ENCODE measurements at places on chromosomes 12 and 14.

DNA sequence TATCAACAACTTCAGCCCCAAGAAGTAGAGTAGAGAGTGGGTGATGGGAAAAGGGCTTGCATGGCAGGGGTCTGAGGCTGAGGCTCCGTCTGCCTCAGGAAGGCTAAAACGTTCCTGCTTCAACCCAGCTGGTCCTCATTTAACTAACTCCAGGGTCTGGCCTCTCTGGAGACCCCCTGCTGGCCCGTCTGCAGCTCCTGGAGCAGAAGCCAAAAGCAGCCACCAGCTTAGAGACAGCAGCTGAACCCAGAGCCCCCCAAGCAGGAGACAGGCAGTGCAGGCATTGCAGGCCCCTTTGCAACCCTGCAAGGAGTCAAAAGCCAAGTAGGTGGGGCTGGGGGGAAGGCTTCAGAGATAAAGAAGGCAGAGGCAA lies 25.1 kb upstream of the LTBP2 start:
- peak; percentile 22 for DNase-seq

DNA sequence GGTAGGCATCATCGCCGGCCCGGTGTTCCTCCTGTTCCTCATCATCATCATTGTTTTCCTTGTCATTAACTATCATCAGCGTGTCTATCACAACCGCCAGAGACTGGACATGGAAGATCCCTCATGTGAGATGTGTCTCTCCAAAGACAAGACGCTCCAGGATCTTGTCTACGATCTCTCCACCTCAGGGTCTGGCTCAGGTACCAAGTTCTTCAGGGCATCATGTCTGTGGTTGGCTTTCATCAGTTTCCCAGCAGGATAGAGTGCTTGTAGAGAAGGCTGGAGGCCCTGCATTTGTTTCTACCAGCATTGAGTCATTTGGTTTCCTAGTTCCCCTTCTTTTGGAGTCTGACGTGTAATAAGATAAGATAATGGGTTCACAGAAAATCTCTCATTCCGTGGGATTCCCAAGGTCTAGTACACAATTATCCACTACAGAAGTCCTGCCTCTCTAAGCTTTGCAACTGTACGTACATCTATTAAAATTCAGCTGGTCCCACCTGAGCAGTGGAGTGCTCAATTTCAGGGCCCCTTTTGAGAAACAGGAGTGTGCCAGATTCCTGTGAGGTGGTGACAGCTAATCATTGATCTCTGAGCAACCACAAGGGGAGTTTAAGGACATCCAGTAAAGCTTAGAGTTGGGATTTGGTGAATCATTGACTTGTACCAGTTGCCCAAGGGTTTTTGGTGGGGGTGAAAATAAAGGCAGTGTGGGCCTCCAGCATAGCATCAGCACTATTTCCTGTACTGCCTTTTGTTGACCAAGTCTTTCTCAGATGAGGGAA lies 25.1 kb downstream of the ACVR1B start:
- DNase-seq = no peak

GRCh38 chr14:96461950-96462798 lies 40.0 kb upstream of the PAPOLA start:
- no peak for DNase-seq

DNA sequence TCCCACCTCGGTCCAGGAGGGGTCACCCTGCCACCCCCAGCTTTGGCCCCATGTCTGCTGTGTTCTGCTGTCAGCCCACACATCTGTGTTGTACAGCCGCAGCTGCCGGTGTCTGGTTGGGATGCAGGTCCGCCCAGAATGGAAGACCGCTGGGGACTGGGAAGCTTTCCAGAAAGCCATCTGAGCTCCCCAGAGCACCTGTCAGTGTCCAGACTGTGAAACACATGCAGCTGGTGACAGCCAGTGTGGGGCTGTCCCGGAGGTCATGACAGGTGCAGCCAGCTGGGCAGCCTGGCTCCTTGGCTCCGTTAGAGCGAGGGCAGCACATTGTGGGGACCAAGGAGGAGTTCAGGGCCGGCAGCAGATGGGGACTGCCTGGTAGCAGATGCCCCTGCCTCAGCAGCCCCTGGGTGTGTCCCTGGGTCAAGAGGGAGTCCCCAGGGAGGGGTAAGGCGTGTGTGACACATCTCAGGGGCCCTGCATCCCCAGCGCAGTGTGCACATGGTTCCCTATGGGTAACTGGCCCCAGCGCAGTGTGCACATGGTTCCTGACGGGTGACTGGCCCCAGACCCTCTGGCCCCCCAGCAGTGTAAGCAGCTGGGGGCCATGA lies 16.4 kb downstream of the CEP170B start:
- DNase-seq = no peak

- DNase-seq = no peak
Measured at GRCh38 chr12:68614105-68614679, 3.5 kb downstream of the RAP1B start.

- no peak for DNase-seq
Measured at GRCh38 chr12:130754234-130754901, 38.3 kb upstream of the RIMBP2 start.

DNA sequence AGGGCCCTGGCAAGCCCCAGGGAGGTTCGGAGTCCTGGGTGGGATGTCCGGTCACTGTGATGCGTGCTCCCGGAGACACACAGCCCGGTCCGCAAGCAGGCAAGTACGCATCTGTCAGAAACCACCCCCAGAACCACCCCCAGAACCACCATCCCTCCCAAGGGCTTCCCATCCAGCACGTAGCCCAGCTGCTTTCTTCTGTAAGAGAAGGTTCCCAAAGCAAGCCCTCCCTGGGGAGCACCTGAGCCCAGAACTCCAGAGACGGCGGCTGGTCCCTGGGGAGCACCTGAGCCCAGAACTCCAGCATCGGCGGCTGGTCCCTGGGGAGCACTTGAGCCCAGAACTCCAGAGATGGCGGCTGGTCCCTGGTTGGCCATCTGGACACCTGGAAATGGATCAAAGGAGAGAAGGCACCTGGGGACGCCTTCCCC lies 2.6 kb upstream of the FBRSL1 start:
- no peak for DNase-seq

GRCh38 chr12:55705782-55706402 lies 1.8 kb downstream of the ITGA7 start:
- DNase-seq = no peak

- no peak for DNase-seq
Measured at GRCh38 chr14:64195199-64195598, 99.0 kb downstream of the ESR2 start.

GRCh38 chr14:69766984-69767368 lies at the start of gene SRSF5:
TSS of gene SRSF5 (plus strand) at chr14:69767142. CDS start at chr14:69768157, 1,015 bp downstream.
- peak; percentile 95 for DNase-seq

DNA sequence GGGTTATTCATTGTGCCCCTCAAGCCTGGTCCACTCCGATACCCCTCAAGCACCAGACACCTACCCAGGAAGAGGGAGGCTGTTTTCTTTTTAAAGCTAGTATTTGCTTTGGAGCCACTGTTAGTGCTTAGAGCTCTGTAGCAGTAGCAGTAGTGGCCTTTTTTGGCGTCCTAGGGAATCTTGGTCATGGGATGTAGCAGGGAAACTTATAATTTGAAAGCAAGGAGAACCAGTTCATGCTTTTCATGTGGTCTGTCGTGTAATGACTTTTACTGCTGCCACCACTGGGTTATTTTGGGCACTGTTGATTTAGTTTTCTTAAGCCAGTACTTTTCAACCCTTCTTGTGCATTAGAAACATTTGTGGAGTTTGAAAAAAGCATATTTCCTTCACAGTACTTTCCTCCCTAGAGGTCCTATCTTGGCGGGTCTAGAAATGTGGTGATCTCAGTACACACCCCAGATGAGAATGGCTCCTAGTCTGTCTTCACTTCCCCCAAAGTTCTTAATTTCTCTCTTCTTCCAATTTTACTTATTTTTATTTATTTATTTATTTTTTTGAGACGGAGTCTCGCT lies 49.7 kb downstream of the MARK3 start:
- DNase-seq = no peak

- no peak for DNase-seq
Measured at GRCh38 chr12:4996714-4997113, 47.0 kb upstream of the KCNA5 start.

DNA sequence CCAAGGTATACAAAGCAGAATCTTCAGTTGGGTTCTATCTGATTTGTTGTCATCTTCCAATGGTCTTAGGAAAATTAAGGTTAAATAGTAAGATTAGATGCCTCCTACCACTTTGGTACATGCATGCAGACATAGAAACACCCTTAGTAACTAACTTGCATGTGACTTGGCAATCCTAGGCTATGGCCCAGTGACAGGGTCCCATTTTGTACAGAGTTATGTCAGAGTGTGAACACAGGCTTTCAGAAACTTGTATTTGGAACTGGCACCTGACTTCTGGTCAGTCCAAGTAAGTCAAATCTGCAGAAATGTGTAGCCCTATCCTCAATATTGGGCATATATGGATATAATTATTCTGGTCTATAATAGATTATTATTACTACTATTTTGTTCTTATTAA lies 53.1 kb downstream of the DAD1 start:
- DNase-seq = no peak

DNA sequence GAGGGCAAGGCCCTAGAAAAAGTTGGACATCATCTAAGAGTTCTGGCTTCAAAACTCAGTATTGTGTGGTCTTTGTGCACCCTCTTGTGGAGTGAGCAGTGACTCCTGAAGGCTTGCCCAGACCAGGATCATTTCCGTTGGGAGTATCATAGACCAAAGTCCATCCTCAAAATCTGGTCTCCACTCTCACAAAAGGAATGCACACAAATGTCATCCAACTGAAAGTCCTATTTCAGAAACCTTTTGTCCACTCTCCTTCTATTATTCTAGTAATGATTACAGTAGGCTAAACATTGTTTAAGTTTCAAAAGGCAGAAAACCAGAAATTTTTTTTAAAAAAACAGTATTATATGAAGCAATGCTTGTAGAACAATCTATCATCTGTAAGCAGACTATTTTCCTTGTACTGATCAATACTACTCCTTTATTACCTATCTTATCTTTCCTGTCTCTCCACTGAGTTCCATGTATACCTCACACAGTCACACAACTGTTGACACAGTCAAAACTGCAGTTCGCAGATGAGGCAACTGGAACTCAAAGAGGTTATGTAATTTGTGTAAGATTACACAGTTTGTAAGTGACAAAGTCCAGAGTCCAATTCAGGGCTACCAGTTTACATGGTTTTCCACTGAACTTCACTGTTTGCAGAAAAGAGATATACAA lies 41.4 kb downstream of the COX16 start:
- DNase-seq = no peak

- no peak for DNase-seq
Measured at GRCh38 chr14:24662753-24663152, 28.8 kb upstream of the GZMB start.

DNA sequence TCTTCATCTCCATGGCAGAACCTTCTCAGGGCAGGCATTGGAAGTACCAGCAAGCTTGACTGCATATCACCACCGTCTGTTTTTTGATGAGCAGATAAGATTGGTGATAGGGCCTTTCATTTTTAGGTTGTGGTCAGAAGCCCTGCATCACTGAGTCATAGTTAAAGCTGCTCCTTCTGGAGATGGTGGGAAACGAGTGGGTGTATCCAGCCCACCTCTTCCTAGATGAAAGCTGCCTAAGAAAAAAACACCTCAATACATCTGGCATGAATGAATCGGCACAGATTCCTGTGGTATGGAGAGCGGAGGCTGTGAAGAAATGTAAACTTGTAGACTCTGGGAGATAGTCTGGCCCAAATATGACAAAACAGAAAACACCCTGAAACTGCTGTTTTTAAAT lies 248.7 kb upstream of the EGLN3 start:
- no peak for DNase-seq

DNA sequence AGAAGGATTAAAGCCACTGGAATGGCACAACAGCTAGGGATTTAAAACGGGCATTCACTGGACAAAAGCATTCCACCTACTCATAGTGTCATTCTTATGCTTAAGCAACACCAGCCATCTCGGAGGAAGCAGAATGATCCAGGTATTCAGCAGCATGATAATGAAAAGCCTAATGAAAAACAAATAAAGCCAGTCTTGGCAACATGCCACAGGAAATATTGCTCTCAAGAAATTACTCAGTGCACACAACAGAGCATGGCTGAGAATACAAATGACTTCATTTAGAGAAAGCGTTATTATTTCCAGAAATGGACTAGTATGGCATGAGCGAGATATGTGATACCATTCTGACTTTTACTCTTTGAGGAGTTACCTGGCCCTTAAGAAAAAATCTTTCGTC lies 442.2 kb downstream of the APAF1 start:
- no peak for DNase-seq

GRCh38 chr14:74239848-74240793 lies 872 bp downstream of the VSX2 start:
- DNase-seq = no peak

DNA sequence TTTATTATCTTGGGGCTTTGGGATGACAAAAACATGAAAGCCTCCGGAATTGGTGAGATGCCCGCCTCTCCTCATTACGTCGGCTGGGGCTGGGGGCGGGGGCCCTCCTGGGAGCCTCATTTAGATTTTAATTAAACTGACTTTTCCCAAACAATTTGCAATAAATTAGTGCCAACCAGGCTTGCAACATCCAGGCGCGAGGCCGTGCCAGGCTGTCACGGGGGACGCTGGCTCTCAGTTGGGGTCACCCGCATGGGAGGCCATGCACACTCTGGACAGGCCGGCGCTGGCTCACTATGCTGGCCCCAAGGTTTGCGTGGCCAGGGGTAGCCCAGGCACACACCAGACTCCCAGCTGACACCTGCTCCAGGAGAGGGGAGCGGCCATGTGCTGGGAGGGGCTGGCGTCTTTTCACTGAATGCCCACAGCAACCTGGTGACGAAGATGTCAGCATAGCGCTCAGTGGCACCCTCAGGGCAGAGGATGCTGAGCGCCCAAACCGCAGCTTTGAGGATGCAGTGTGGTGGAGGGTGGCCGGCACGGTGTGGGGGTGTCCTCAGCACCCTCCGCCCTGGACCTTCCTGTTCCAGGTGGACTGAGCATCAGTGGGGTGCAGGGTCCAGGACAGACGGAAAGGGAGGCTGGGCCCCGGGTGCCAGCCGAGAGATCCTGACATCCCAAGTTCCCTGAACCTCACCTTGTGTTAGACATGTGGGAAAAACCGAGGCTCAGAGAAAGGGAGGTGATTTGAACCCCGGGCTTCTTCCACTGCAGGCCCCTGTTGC lies 190.8 kb upstream of the C14orf180 start:
- peak; percentile 15 for DNase-seq

GRCh38 chr14:95496111-95496681 lies 20.3 kb downstream of the SYNE3 start:
- no peak for DNase-seq

GRCh38 chr12:23659131-23659530 lies 290.3 kb downstream of the SOX5 start:
- no peak for DNase-seq

DNA sequence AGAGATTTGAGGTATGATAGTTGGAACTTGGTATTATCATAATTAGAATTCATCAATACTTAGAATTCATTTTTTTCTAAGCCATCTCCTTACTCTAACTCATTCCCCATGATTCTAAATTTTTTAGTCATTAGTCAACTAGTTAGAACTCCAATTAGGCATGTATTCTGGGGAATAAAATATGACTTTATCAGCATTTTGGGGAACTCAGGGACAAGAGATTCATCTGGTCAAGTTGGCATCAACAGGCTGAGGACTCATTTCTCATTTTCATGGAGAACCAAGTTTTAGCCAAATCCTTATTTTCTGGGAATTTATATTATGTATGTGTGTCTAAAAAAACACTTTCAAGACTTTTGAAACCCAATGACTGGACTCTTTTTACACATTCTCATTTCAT lies 29.2 kb downstream of the DIP2B start:
- DNase-seq = no peak

GRCh38 chr12:68497107-68497506 lies 113.6 kb upstream of the RAP1B start:
- no peak for DNase-seq

Data from Peyer's patch (tissue), 4 donors.